ENCODE measurements at places on chromosomes 4 and X. TPM values are rescaled to one million over a fixed set of nuclear protein-coding genes. Genes with fewer than 3 reads are reported as not detected.

DNA sequence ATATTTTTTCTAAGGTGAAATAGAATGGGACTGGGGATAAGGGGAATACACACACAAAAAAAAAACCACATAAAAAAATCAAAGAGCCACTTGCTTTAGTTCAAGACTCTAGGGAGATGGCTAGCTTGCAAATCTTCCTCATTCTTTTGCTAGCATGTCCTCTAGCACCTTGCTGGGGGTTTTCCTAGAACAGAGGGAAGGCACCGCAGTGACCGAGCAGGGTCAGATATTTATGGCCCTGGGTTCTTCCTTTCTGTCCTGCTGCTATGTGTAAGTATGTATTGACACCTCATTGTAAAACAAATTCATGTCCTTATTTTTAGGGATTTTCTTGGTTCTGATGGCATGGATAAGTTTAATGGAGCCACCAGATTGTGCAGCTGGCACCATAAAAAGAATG, 81.2 kb downstream of the SHISA3 start:
- no peak for DNase-seq

DNA sequence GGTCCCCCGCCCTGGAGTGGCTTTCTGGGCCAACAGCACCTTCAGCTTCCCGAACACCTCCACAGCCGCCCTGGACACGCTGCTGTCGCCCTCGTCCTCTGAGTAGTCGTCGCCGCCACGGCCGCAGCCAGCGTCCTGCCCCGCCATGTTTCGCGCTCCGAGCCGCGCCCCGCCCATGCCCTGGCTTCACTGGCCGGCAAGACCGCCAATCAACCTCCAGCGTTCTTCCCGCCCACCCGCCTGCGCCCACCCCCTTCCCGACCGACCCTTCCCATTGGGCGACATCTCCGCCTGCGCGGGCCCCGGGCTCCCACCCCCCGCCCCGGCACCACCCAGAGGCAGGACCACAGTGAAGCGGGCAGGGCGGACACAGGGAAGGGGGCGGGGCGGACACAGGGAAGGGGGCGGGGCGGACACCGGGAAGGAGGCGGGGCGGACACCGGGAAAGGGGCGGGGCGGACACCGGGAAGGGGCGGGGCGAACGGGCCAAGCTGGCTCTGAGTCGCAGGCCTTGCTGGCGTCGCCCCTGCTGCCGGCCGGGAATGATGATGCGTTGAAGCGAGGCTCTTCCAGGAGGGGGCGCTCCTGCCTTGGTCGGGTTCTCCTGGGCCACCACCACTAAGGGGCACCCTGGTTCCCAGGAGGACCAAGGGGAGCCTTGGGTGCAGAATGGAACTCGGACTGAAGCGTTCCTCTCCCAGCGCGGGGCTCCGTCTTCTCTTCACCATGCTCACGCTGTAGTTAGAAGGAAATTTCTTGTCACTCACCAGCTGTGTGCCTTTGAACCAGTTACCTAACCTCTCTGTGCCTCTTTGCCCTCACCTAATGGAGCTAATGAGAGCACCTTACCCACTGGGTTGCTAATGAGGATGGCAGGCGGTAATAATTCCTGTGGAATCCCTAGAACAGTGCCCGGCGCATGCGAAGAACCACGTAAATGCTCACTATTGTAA, at the start of gene HAUS7:
TSS of gene HAUS7 (minus strand) at position 166 of the 953 bp plus-strand sequence. CDS start at position 147, 19 bp downstream.
- peak; percentile 93 for DNase-seq

DNA sequence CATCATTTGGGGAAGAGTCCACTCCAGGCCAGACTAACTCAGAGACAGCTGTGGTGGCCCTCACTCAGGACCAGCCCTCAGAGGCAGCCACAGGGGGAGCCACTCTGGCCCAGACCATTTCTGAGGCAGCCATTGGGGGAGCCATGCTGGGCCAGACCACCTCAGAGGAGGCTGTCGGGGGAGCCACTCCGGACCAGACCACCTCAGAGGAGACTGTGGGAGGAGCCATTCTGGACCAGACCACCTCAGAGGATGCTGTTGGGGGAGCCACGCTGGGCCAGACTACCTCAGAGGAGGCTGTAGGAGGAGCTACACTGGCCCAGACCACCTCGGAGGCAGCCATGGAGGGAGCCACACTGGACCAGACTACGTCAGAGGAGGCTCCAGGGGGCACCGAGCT, 3.3 kb upstream of the ERAS start:
- no peak for DNase-seq

The SOX3 gene
- not detected for total RNA-seq

DNA sequence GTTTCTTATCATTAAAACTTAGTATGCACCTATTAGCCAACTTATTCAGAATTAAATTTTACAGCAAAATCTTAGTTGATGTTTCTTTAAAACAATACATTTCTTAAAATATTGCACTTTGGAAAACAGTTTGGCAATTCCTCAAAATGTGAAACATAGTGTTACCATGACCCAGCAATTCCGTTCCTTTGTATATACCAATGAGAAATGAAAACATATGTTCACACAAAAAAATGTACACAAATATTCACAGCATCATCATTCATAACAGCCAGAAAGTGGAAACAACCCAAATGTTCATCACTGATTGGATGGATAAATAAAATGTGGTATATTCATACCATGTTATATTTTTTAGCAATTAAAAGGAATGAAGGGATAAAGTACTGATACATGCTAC, 50.2 kb downstream of the WDR44 start:
- DNase-seq: no peak

- DNase-seq: no peak
These were observed 9.8 kb upstream of the SLC2A9 start for GRCh38 chr4:10030972-10031667.

- peak; percentile 17 for DNase-seq
These were observed 92.5 kb upstream of the ENPP6 start for GRCh38 chr4:184310171-184310567.

The XAGE2 gene
- total RNA-seq: not detected

- DNase-seq: no peak
These were observed 205.4 kb upstream of the ITM2A start for GRCh38 chrX:79572566-79572965.

GRCh38 chr4:174996079-174996478, 77.9 kb downstream of the ADAM29 start:
- DNase-seq: no peak

The REELD1 gene
- not detected for total RNA-seq

GRCh38 chrX:8738588-8739189, 6.8 kb upstream of the ANOS1 start:
- peak; percentile 36 for DNase-seq

GRCh38 chr4:144362366-144362765, 221.8 kb upstream of the GYPA start:
- DNase-seq: no peak
